ENCODE measurements at places on chromosomes 5 and 9.
A peak's percentile ranks its signal among the peaks of the same experiment; 100 is the strongest.

- DNase-seq: no peak
Measured at GRCh38 chr9:79559495-79560181, 12.1 kb upstream of the TLE4 start.

DNA sequence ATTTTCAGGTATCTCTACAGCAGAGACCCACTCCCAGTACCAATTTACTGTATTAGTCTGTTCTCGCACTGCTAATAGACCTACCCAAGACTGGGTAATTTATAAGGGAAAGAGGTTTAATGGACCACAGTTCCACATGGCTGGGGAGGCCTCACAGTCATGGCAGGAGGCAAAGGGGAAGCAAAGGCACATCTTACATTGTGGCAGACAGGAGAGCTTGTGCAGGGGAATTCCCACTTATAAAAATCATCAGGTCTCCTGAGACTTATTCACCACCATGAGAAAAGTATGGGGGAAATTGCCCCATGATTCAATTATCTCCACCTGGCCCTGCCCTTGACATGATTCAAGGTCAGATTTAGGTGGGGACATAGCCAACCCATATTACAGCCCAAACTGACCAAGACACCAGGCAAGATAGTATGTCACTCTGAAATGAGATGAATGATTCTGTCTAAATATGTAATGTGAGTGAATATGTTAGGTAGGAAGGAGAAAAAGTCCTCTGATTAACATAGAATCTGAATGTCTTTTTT is 182.5 kb upstream of the CDH12 start:
- DNase-seq: no peak

GRCh38 chr5:57725658-57726504 is 243.3 kb upstream of the ACTBL2 start:
- DNase-seq: no peak

DNA sequence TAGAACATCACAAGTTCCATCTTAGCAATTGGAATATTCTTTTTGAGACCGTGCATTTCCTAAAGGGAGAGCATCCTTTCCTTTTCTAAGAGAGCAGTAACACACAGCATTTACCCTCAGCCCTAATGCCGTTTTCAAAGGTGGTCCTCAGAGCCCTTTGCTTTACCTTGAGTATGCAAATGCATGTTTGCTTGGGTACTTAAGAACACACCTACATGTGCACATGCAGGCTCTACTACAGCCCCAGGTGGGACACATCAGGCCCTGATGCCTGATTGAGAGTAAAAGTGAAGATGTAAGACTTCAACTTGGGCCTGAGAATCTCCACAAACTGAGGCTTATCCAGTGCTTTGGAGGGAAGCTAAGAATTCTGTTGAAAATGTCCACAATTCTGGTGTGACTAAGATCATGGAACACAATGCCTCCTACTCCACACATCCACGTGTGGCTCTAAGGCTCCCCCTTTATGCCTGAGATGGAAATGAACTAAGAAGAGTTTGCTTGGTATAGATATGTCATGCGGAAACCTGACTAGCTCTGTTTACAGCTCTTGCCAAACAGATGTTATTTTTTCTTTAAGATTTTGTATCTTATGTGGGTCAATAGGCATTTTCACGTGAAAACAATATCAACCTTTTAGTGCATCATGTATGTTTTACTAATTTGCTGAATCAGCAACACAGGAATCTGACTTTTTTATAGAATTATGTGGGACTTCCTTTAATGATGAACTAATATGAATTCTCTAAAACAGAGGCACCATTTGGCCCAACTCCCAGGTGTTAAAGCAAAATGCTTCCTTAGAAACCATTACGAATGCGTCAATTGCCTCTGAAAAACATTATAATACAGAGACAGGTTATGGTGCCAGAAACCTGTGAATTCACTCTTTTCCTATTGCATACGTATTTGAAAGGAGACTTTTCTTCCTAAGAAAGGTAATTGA is 48.9 kb upstream of the SLC2A8 start:
- no peak for DNase-seq

- DNase-seq: no peak
Measured at GRCh38 chr9:79020276-79020675, 551.5 kb upstream of the TLE4 start.

- DNase-seq: no peak
Measured at GRCh38 chr5:92944903-92945604, 636.0 kb downstream of the NR2F1-AS1 start.

- no peak for DNase-seq
Measured at GRCh38 chr5:88944751-88945531, 62.0 kb upstream of the MEF2C start.

DNA sequence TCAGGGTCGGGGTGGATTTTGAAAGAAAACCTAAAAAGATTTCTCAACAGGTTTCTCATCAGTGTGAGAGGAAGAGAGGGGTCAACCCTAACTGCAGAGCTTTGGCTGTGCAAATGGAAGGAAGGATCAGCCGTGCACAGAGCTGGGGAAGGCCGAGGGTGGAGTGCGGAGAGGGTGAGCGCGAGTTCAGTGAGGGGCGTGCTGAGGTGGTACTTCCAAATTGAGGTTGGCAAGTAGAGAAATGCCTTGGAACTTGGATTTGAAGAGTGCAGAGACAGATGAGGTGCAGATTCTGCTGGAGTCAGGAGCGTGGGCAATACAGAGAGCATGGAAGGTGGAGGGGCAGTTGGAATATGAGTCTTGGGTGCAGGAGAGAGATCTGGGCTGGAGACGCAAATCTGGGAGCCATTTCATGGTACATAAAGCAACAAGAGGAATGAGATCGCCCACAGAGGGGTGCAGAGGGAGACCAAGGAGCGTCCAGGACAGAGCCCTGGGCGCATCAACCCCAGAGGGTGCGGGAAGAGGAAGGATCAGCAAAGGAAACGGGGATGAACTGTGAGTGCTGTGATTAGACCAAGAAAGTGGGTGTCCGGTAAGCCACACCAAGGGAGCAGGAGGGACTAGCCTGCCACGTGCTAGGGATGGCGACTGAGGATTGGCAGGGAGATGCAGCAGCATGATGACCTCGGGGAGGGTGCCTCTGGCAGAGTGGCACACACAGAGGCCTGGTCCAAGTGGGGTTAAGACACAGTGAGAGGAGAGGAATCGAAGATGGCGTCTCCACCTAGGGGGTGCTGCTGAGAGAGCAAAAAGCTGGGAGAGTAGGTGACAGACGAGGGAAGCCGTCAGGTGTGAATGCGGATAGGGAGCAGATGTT is 105.8 kb downstream of the ADAMTS2 start:
- no peak for DNase-seq

DNA sequence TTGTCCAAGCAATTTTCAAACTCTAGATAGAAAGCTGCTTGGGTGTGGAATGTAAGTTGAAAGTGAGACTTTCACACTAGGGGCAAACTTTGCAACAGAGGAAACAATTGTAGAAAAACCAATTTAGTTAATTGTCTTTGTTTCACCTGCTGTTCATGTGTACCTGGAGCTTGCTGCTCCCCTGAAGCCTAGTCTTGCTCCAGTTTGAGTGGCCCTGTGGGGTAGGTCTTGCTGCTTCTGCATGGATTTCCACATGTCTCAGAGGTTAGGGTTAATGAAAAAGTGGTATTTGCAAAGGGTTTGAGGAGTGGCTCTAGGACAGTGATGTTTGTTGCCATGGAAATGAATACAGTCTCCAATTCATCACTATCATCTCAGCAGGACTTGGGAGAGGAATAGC is 182.2 kb downstream of the FSTL4 start:
- no peak for DNase-seq

GRCh38 chr5:90549729-90550275 is 8.8 kb upstream of the ADGRV1 start:
- no peak for DNase-seq

DNA sequence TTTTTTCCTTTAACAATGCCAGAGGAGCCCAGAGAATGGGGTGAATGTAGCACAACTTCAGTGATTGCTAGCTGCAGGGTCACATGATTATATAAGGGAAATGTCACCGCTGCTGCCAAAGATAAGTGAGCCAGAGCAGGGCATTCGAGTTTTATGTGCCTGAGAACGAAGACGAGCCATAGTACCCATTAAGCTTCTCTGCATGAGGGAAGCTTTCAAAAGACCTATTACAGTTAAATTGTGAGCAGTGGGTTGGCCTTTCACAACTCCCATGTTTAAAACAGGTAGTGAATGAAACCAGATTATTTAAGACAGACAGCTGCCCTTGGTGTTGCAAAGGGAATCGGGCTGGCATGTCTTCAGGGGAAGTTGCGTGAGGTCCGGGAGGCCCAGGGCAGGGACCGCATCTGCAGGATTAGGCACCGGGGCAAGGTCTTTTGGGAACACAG is 82.4 kb upstream of the TNFAIP8 start:
- no peak for DNase-seq

DNA sequence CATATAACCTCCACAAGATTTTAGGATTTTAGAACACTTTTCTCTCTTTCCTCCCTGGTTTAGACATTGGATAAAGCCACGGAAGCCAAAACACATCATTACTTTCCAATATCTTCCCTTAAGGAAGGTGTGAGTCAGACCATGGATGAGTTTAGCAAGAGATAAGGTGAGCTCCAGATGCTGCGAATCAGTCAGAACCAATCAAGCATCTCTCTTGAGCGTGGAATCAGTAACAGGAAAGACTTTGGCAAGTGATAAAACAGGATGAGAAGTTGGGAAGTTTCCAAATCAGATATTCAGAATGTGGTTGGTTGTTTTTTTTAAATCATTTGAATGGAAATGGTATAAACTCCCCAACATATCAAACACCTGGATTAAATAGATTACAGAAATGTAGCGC is 397.8 kb downstream of the EFNA5 start:
- DNase-seq: no peak

DNA sequence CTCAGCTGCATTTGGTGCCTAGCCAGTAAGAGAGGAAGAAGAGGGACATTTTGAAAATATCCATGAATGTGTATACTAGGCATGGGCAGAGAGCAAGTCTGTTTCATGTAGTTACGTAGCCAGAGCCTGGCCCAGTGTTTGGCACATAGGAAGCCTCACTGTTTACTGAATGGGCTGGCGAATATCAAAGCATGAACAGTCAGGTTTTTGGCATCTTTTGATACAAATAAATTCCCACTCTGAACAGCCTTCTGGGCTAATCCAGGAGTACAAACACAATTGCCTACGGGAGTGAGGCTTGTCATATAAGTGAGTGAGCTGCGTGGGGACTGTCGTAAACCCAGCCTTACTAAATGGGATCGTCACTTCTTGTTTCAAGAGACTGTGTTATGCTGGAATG is 253.1 kb upstream of the PANK3 start:
- no peak for DNase-seq

- no peak for DNase-seq
Measured at GRCh38 chr9:81416476-81417298, 272.7 kb downstream of the TLE1 start.

GRCh38 chr5:157963244-157963643 is 104.3 kb upstream of the CLINT1 start:
- no peak for DNase-seq

- DNase-seq: no peak
Measured at GRCh38 chr9:33524306-33524947, 376 bp downstream of the ANKRD18B start.

DNA sequence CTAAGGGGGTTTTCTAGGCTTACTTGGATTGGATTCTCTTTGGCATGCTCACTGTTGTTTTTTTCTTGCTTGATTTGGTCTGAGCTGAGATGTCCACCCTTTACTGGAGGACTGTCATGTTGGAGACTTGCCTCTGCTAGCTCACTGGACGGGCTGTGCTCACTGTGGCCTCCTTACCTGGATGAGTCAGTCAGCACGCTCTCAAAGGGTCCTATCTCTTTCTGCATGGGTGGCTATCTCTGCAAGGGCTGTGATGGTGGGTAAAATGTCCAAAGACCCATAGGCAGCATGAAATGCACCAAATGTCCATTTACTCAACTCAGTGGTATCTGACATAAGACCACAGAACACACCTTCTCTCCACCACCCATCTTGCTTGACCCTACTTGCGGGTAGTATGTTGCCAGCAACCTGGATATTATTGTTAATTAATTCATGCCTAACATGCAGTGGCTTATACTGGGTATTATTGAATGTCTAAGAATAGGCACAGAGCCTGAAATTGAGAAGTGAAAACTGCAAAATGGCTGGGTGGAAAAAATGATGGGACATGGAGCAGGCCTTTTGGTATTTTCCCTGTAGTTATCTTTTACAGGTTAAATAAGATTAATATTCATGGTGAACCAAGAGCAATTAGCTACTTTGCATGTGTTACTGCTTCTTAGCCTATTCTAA is 68.9 kb upstream of the TLE1 start:
- DNase-seq: no peak

DNA sequence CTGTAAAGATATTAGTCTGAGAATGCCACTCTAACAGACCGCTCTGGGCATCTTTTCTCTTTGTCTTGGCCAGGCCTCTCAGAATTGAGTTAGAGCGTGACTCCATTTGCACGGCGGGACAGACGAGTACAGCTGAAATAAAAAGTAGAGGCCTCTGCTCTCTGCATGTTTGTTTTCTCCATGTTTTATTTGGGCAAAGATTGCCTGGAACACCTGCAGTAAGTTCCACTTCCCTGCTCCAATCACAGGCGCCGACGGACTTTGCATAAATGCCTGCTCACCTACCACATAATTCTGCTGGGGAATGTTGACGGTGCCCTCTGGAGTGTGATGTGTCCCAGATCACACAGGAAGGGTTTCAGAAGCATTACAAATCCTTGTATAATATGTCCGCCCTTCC is 10.6 kb downstream of the SPOCK1 start:
- DNase-seq: no peak

DNA sequence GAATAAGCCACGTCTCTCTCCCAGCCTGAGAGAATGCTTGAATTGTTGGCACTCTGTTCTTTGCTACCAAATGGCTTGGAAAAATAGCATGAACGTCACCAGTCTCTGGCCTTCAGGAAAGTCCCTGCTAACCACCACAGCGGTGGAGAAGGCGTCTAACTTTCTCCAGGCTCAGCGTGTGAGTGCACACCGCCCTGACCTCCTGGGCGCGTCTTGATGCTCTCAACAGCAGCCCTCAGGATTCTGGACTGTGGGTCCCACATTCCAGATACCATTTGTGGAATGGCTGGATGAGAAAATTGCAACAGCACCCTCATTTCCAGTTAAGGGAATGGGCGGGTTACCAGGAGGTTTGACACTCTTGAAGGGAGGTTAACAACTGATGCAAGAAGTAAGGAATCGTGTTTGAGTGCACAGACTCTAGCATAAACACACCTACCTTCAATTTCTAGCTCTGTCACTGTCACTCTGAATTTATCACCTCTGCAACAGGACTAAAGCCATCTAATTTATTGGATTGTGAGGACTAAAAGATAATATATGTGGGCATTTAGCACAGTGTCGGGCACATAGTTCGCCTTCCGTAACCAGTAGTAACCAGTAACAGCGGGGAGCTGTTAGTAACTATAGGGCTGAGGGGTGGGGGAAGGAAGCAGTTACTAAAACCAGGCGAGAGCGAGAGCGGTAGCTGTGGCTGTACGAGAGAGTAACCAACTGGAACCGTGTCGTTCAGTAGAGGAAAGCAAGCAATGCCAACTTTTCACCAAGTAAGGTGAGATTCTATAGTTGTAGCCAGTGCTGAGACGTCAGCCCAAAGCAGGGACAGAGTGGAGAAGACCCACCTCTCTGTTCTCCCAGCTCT is 807 bp upstream of the PLGRKT start:
- peak; percentile 52 for DNase-seq

DNA sequence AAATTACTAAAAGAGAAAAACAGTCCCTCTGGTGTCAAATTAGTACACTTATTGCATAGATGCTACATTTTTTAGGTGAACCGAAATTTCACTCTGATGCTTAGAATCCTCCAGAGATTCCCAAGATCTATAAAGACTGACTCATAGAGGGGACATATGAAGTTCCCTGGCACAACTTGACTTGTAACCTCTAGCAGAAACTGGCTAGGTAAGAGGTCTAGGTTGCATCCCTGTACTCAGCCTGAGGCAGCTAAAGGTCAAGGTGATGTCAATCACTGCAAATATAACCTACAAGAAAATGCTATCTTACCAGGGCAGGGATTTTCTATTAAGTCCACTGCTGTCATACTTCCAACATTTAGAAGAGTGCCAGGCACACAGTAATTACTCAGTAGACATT is 24.2 kb downstream of the HOMER1 start:
- no peak for DNase-seq
